Type B pancreatic cell (in vitro differentiated cells): ENCODE measurements at places on chromosomes 16 and 17.

- DNase-seq = no peak
Measured at GRCh38 chr16:53804467-53804866, 100.5 kb downstream of the FTO start.

DNA sequence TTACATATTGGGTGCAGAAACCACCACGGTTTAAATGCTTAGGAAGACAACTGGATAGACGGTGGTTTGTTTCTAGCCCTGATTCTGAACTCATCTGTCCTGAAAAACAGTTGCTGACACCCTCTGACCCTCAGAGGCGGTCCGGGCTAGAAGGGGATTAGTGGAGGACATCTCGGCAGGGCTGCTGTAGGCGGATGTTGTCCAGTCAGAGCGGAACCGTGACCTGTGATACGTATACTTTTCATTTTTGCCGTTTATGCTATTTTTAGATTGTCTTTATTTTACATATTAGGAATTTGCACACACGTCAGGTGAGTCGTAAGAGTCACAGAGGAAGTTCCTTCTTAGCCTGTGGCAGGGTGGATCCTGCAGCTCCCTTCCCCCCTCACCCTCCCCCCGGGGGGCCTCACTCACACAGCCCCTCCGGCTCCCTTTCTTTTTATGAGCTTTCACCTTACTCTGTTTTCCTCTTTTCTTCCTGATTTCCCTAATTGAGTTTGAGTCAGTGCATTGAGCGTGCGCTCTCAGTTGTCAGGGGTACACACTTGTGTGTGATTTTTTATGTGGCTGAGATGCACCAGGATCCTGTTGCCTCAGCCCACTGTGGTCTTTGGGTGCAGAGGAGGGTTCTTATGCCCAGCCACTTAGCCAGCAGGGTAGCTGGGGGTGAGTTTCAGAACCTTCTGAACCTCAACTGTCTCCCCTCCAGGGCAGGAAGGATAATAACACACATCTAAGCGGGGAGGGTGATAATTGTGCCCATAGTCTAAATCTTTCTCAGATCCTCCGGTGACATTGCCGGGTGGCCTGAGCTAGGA, 211.1 kb upstream of the CHMP6 start:
- no peak for DNase-seq

DNA sequence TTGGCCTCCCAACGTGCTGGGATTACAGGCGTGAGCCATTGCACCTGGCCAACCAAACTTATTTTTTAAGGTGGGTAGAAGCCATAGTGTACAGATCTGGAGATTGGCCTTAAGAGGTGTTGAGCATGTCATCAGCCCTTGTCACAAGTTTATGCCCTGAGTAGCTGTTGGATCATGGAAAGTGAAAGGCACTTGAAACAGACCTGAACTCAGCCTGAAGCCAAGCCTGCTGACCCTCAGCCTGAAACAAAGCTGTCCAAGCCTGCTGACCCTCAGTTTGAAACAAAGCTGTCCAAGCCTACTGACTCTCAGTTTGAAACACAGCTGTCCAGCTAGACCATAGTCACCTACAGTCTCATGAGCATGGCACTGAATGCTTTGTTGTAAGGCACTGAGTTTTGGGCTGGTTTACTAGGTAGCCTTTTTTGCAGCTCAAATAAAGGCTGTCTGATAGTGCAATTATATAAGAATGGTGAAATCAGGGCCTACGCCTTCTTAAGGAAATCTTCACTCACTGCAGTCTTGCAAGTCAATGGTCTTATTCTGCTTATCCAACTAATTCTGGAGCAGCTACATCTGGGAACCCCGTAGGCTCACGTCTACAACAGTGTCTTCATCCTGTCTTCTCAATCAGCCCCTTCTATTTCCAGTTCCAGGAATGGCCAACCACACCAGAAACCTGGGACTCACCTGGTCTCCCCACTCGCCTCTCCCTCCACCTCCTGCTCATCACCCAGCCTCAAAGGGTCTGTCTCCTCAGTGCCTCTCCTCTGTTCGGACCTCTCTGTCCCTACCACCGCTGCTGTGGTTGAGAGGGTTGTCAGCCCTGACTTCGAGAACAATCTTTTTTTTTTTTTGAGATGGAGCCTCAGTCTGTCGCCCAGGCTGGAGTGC, 2.9 kb upstream of the NPIPB15 start:
- no peak for DNase-seq

DNA sequence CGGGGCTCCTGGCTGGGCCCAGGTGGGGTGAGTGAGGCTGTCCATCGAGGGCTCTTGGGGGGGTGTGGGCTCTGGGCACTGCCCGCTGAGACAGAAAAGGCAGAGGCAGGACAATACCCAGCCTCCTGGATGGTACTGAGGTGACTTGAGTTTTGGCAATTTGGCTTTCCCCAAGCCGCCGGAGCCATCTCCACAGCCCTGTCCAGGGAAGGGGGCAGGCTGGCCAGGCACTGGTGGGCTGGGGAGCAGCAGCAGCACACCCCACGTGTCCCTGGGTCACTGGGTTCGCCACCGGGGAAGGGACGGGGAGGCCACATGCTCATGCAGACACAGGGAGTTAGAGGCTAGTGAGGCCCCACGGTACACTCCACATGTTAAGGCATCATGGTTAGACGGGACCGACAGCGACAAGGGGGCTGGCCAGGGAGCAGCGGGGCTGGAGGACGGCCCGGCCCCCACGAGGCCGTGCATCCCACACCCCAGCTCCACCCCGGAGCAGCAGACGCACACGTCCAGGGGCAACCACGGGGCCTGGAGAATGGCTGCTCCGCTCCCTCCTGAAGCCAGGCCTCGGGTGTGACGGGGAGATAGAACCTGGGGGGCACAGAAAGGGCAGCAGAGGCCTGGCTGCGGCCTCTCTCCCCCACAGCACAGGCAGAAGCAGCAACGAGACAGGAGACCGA, 3.0 kb downstream of the ARHGDIA start:
- no peak for DNase-seq

DNA sequence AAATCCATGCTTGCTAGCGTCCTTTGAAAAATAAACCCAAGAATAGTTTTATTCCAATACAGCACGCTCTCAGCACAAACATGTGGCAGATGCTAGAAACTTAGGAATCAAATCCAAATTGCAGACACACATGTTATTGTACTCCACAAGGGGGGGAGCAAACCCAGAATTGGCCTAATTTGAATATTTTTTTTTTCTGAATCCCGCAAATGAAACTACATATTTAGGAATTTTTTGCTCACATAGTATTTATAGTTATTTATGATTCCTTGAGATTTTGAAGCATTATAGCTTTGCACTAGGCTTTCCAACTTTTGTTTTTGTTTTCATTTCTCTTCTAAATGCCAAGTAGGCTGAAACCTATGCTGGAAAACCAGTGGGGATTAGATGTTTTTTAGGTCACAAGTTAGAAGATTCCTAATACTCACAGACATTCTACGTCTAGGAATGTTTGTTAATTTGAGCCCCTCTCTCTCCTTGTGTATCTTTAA, 59.3 kb upstream of the CDH11 start:
- DNase-seq = no peak

DNA sequence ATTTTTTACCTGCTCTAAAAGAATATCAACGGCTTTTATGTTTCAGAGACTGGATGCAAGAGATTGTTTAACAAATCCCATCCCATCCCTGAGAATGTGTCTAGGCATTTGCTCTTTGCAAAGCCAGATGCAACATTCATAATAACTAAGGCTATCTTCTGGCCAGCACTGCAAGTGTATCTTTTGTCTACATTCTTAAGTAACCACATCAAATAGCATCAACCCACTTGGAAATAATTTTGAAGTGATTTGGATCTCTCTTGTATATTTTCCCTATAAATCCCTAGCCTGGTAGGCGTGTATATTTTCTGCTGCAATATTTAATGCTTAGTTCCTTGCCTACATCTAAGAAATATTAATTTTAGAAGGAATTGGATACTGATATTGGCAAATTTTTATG, 64.3 kb downstream of the PIGL start:
- no peak for DNase-seq

DNA sequence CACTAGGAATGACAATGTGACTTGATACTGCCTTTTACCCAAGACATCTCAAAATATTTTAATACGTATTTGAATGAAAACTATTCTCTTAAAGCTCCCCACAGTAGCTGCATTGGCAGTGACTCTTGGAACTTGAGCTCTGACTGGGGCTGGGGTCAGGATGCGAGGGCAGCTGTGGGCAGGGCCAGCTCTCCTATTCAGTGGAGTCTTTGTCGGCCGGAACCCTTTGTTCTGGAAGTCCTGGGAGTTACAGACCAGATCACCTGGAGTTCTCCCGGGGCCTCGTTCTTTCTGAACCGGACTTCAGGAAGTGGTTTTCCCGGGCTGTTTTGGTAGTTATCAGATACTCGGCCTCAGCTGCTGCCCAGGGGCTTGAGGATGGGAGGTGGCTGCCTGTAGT, 84.9 kb downstream of the NPIPB11 start:
- DNase-seq = no peak

DNA sequence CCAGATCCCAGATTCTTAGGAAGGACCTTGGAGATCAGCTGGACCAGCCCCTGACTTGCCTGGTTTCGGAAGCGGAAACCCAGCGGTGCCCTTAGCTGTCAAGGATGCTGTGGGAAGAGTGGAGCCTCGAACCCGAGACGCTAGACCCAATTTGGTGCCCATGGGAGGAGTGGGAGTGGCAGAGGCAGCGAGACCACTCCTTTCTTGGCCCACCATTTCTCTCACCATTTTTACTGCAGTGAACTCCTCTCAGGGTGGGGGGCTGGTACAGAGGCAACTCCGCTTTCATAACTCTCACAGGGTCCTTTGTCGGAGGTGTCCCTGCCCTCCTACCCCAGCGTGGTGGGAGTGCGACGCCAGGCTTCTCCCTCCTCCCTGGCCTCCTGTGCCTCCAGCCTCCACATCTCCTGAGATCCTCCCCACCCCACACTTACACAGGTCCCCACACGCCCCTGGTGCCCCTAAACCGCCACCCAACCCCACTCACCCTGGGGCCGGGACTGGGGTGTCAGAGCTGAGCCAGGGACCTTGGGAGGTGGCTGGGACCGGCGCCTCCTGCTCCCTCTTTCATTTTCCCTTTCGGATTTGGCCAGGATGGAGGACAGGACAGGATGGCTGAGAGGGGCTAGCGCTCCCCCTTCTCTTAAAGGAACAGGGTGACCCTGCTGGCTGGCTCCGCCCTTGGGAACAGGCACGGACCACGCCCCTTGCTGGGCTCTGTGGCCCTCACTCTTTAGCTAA, at the start of gene GJD3:
TSS of gene GJD3 (minus strand) at position 617 of the 741 bp plus-strand sequence. CDS start 922 bp downstream, outside the sequence.
- DNase-seq = no peak

GRCh38 chr16:66127459-66128370, 238.8 kb upstream of the CDH5 start:
- no peak for DNase-seq

GRCh38 chr16:16150878-16151152, 72.5 kb downstream of the ABCC6 start:
- no peak for DNase-seq

- DNase-seq = no peak
Measured at GRCh38 chr17:45291171-45291805, 25.5 kb downstream of the MAP3K14 start.

- no peak for DNase-seq
Measured at GRCh38 chr16:90008708-90009145, 10.5 kb downstream of the DBNDD1 start.

DNA sequence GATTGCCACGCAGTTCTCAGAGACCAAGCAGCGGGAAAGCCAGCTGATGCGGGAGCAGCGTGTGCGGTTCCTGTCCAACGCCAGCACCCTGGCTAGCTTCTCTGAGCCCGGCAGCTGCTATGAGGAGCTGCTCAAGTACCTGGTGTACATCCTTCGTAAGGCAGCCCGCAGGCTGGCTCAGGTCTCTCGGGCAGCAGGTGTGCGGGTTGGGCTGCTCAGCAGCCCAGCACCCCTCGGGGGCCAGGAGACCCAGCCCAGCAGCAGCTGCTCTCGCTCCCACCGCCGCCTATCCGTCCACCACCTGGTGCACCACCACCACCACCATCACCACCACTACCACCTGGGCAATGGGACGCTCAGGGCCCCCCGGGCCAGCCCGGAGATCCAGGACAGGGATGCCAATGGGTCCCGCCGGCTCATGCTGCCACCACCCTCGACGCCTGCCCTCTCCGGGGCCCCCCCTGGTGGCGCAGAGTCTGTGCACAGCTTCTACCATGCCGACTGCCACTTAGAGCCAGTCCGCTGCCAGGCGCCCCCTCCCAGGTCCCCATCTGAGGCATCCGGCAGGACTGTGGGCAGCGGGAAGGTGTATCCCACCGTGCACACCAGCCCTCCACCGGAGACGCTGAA, 15.2 kb downstream of the CACNA1G start:
- DNase-seq = no peak

- no peak for DNase-seq
Measured at GRCh38 chr17:6543079-6544010, 13.0 kb downstream of the PITPNM3 start.

GRCh38 chr17:66580184-66580955, 254.5 kb upstream of the CACNG5 start:
- DNase-seq = no peak

DNA sequence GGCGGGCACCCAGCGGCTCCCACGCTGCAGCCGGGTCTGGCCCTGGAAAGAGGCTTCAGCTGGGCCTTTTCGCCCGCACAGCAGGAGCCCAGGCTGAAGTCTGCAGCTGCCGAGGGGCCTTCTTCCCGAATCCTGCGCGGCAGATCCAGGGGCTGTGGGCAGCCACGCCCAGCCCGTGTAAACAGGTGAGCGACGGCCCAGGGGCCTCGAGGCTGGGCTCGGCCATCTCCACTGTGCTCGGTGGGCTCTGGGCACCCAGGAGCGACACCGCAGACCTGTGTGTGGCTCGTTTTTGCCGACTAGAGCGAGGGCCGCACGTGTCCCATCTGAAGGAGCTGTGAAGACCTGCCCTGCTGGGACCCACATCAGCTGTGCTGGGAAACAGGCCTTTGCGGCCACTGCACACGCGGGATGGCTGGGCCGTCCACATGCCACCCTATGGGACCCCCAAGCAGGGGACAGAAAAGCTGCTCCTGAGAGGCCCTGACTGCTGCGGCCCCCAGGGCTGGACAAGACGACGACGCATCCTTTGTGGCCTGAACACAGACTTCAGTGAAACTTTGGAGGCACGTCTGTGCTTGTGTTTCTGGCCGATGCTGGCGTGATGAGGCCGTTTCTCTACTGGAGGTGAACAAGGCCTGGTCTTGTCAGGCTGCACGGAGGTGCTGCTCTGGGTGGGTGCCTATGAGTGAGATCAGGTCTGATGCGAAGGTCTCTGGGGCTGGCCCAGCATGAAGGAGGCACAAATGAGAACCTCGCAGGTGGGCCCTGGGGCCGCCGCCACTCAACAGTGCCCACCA, 5.2 kb upstream of the APRT start:
- no peak for DNase-seq

- no peak for DNase-seq
Measured at GRCh38 chr17:51056813-51057510, 63.7 kb downstream of the SPAG9 start.

- no peak for DNase-seq
Measured at GRCh38 chr17:81910840-81911276, 341 bp downstream of the PCYT2 start.
